ENCODE measurements at places on chromosomes 3 and 15.

GRCh38 chr3:194323785-194324735 is 27.1 kb downstream of the CPN2 start:
- peak; percentile 42 for DNase-seq

DNA sequence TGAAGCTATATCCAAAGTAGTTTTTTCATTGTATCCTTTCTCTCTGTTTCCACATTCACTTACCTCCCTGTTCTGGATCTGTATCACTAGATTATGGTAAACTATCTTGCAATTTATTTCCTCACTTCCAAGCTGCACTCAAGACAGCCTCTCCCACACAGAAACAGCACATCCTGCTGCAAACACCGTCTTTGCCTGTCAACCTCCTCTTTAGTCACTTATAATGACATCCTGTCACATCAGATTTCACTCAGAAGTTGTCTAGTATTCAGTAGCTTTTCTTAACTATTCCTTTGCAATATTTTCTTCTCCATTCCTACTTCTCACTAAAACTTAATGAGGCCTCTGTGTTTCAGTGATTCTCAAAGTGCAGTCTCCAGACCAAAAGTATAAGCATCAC is 490.8 kb downstream of the IGSF11 start:
- DNase-seq = no peak

GRCh38 chr15:38479266-38479665 is 25.3 kb downstream of the FAM98B start:
- no peak for DNase-seq

- peak; percentile 46 for DNase-seq
Observed at GRCh38 chr3:23829242-23829934, 23.6 kb downstream of the UBE2E1 start.

DNA sequence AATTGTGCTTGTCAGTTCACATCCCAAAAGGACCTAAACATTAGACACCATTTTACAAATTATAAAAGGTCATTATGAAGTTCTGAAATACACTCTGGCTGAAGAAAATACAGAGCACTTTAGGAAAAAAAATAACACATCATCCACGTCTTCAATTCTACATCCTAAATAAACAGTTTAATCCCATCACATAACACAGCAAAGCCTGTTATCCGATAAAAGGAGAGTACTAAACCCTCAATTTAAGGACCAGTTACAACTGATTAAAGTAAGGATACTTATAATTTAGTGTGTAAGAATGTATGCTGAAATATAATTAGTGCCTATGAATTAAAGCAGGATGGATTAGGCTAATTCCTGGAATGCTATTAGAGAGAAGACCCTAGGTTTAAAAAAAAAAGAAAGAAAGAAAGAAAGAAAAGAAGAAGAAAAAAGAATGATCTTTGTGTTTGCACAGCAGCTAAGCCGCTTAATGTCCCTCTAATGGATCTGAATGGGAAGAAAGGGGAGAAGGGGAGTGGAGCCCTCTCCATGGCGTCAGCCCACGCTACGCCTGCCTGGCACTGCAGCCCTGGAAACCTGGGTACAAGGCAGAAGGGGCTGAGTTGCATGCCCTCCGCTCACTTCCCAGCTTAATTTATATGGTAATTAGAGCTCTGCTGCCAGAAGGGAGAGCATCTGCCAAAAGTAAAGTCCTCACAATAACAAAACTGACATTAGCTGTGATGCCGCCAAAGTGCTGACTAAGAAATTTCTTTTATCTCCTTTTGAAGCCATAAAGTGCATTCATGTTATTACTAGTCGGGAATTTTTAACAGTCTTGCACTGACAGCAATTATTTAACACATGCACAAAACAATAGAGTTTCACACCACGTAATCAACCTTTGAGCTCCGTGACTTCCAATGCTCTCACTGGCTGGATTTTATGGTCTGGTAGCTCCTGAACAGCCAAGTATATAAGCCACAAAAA is 90.0 kb downstream of the FSIP1 start:
- no peak for DNase-seq

DNA sequence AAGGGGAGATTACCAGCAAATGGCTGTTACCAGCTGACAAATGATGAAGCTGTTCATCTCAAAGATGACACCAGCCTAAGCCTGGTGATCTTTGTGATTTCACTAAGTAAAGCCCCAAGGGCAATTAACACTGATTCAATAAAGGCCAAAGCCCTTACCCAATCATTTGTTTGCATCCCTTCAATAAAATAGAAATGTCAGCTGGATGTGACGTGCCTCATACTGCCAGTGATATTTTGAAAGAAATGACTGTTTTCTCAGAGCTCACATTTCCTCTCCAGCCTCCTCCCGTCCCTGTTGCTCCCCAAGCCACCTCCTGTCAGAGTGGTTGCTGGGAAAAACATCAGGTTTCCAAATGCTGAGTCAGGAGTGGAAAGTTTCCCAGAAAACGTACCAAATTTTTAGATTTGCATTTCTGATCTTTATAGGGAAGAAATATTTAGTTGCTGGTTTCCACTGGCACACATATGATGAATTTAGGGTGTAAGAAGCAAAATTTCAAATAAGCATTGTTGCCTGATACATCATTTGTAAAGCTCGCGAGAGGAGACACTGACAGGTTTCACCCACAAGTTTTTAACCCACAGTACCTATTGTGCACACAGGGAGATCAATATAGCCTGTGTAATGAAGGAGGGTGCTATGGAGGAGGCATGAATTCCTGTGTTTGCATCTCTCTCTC is 21.0 kb downstream of the C2CD4A start:
- no peak for DNase-seq
